ENCODE measurements at places on chromosomes 7 and 10. TPM values are rescaled to one million over a fixed set of nuclear protein-coding genes. Genes with fewer than 3 reads are reported as not detected.

The BET1 gene
- polyA plus RNA-seq, result 39.3 TPM

The CLCN1 gene
- polyA plus RNA-seq, result not detected

The DOCK4 gene
- 51.7 TPM for polyA plus RNA-seq

DNA sequence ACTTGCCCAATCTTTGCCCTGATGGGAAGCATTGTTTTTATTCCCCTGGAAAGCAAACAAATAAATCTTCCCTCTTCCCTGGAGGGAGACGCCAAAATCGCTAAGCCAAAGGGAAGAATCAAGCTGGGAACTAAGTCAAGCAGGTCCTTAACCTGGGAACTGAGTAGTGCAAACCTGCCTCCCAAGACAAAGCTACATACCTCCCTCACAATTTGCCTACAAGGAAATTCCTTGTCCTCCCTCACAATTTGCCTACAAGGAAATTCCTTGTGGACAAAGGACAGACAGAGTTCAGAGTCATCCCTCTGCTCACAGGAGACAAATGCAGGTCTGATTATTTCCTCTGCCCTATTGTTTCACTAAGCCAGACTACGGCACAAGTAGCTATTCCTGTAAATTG is 50.5 kb downstream of the SPOCK2 start:
- no peak for DNase-seq
